Stimulated activated CD8-positive, alpha-beta memory T cell treated with anti-CD3 and anti-CD28 coated beads, Interleukin-12 subunit alpha, Interleukin-12 subunit beta, amount 100 ng/mL, for 4 hours (primary cell): ENCODE measurements at places on chromosomes 2 and 18.
A peak's percentile ranks its signal among the peaks of the same experiment; 100 is the strongest.

- peak; percentile 6 for DNase-seq
Observed at GRCh38 chr2:175575346-175576258, 394.1 kb upstream of the ATP5MC3 start.

DNA sequence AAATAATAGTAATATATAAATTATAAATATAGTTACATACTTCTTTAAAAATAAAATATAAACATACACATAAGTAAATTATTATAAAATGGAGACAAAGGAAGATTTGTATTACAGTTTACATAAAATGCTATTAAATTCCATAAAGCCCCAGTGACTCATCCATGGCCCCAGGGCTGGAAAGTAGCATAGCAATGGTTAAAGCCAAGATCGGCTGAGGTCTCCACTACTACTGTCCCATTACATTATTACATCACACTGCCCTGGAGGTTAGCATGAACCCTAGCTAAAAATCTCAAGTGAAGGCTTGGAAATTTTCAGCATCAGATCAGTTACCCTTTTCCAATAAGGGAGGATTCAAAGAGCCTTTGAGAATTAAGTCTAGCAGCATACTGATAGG is 936.2 kb downstream of the DSC3 start:
- DNase-seq: no peak

DNA sequence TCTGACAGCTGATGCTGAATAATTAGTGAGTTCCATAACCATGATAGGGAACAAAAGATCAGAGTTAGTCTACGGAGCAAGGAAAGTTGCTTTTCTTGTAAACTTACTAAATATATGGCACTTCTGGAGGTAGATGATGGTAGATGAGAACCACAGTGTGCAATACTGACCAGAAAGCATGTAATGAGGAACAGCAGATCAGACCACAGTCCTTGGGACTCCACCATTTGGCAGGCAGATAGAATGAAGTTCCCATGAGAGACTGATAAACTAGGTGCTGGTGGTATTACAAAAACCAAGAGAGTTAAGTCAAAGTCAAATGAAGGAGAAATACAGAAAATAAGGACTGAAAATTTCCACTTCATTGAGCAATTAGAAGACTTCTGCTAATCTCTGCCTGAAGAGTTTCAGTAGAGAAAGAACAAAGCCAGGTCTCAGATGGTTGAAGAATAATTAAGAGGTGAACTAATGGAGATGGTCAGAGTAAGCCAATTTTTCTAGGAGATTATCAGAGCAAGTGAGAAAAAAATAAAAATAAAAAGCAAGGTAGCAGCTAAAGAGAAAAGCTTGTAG is 10.4 kb downstream of the CERKL start:
- no peak for DNase-seq

DNA sequence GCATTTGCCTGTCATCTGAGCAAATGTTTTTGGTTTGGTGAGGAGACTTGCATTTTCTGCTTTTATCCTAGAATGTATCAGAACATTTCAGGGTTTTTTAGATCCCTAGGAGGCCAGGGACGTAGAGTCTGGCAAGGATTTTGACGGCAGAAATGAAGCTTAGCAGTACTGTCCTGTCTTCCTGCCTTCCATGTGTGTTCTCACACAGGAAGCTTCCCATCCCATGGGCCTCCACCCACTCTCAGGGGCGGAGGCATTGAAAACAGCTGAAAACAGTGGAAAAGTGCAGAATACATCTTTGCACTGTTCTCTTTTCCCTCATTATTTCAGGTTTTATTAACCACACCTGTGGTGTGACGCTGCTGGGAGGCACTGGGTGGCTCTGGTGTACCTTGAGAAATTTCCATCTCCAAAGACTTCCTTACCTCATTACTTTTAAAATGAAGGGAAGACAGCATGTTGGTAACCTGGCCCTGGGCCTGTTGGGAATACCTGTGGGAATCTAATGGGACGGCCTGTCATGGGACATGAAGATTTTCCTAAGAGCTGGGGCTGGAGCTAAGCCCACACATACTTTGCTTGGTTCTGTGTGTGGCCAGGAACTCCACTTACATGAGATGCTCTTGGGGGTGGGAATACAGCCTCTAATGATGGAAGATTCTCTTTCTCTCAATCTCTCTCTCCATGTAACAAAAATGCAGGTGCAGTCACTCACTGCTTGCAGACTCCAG is 20.5 kb downstream of the PCARE start:
- DNase-seq: no peak

GRCh38 chr2:233497692-233498091 is 68.9 kb downstream of the USP40 start:
- DNase-seq: no peak

DNA sequence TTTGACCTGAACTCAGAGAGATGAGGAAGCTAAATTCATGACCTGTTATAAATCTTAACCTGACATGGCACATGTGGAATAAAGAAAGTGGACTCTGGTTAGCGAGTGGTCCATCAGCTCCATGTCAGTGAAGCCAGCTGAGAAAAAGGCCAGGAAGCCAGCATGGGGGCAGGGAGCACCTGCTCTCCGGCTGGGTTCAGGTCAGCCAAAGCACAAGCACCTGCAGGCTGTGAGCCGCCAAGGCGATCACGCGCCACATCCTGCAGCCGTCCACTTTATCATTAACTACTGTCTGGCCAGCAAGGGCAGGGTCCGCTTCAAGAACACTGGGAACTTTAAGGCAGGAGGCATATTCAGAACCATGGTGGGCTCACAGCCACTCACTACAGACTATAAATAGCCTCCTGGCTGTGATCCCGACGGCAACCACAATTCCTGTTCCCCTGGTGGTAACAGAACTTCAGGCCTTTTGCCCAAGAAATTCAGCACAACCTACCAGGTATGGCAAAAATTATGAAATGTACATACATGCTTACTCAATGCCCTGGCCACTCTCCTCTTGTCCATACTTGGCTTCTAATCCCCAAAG is 35.5 kb downstream of the ACVR1 start:
- no peak for DNase-seq

DNA sequence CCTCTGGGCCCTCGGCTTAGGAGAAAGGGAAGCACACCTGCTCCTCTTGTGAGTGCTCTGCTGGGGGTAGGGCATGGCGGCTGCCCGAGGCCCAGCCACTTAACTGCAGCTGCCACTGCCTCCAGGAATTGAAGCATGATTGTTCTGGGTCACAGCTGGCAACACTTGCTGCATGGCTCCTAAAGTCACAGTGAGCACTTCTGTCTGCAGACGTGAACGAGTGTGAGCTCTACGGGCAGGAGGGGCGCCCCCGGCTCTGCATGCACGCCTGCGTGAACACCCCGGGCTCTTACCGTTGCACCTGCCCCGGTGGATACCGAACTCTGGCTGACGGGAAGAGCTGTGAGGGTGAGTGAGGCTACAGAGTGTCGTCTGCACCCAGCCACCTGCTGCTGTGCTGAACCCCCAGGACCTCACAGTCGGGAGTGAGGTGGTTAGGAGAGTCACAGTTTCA is 44.4 kb downstream of the FBLN7 start:
- no peak for DNase-seq

- no peak for DNase-seq
Observed at GRCh38 chr18:26228562-26229260, 2.5 kb downstream of the TAF4B start.

GRCh38 chr18:26584745-26585144 is 36.4 kb upstream of the KCTD1 start:
- DNase-seq: no peak

GRCh38 chr2:186554429-186554828 is 35.4 kb upstream of the ITGAV start:
- no peak for DNase-seq

DNA sequence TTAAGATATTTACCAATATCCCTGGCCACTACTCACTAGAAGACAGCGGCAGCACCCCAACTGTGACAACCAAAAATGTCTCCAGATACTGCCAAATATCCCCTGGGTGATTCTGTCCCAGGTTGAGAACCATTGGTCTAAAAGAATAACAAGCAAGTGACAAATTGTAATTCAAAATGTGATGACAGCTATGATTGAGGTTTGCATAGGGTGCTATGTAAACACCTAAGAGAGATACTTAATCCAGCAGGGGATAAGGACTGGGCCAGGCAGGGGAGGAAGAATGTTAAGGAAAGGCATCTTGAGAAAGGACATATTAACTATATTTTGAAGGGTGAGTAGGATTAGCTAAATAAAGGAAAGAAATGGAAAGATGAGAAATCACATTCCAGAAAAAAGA is 38.0 kb upstream of the ENOSF1 start:
- DNase-seq: no peak

DNA sequence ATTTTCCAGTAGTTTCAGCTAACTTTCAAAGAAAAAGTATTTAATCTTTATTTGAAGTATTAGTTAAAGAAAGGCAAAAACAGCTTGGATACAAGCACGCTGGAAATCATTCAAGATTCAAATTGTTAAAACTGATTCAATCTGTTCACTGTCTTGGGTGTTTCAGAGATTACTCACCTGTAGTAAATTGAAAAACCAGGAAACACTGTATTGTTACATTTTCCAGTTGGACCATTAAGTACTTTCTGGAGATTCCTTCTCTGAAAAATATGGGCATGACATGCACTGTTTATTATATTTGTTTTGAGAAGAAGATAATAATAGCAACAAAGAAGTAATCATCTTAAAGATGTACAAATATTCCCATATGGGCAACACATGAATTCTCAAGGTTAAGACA is 196.1 kb downstream of the UBE2E3 start:
- DNase-seq: no peak

- no peak for DNase-seq
Observed at GRCh38 chr2:48851161-48851560, 95.6 kb upstream of the LHCGR start.

DNA sequence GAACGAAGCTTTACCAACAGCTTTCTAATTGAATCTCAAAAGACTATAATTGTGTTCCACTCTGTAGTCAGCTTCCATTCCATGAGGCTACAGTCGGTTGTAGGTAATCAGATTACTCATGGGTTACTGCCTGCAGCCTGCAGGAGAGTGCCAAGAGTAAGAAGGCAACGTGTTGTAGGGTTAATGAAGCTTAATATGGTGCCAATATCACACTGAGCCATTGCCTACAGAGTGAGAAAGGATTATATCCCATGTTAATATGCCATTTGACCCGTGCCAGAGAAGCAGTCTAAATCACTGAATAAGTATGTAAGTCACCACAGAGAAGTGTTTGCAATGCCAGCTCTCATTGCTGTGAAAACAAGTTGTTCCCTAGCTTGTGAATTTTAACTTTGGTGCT is 734.5 kb upstream of the ACVR2A start:
- no peak for DNase-seq

- no peak for DNase-seq
Observed at GRCh38 chr2:106551417-106552130, 64.4 kb downstream of the CD8B2 start.

DNA sequence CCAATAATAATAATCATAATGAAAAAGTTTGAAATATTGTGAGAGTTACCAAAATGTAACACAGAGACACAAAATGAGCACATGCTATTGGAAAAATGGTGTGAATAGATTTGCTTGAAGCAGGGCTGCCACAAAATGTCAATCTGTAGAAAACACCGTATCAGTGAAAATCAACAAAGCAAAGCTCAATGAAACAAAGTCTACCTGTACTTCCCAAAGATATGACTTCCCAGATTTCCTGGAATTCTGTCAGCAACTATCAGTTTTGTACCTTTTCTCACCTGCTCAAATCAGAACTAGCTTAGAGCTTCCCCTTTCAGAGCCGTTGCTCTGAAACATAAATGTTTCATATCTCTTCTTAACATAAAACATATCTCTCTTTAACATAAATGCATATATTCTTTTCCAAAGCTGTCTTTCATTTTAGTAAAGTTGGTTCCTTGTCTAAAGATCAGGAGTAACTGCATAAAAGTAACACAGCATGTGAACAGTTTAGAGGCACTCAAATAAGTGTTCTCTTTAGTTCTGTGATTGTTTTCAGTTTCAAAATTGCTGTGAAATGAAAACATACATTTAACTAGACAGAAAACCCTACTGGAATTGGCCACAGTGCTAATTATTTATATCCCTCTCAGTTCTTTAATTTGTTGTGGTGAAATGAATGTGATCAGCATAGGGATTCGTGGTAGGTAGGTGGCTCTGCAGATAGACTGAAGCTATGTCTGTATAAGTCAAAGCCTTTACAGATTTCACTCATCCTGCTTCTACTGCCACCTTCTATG is 262.5 kb downstream of the KCNJ3 start:
- no peak for DNase-seq

DNA sequence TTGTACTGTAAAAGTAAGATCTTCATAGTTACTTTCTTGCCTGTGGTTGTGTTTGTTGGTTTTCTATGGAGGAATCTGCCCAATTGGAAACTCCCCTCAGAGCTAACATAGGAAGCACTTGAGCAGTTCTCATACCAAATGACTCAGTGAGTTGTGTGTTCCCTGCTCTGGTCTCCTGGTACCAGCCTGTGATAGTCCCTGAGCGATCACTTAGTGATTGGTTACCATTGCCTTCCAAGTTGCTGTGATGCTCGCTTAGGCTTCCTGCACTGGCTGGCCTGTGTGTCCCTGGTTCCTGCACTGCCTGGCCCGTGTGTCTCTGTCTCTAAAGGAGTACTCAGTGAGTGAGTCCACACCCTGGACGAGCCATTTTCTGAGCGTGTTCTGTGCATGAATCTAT is 133.0 kb downstream of the MAP4K4 start:
- DNase-seq: no peak

DNA sequence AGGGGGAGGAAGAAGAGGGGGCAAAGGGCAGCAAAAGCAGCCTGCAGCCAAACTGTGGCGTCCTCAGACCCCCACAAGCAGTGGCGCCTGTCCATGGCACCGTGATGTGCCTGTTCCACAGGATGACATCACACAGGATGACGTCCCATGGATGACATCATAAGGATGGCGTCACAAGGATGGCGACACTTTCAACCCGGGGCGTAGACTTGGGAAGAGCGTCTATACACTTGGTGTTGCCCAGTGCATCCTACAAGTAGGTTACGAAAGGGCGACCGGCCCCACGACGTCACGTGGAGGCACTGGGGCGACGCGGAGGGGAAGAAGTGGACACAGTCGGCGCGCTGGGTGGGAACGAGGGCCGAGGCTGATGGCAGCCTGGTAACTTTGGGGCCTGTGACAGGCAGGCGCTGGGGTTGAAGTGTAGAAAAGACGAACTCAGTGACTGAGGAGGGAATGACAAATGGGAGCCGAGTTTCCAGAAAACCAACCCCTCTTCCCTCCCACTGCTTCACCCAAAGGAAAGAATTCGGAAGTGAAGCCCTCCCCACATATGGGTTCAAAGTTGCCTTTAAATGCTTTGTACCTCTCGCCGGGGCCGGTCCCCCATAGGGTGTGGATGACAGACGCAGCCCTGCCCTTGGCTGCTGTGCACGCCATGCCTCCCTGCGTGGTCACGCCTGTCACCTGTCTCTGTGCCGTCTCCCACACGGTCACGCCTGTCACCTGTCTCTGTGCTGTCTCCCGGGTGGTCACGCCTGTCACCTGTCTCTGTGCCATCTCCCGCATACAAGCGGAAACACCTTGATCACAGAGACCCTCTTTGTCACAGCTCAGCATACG is 13.4 kb upstream of the KCNG2 start:
- no peak for DNase-seq

DNA sequence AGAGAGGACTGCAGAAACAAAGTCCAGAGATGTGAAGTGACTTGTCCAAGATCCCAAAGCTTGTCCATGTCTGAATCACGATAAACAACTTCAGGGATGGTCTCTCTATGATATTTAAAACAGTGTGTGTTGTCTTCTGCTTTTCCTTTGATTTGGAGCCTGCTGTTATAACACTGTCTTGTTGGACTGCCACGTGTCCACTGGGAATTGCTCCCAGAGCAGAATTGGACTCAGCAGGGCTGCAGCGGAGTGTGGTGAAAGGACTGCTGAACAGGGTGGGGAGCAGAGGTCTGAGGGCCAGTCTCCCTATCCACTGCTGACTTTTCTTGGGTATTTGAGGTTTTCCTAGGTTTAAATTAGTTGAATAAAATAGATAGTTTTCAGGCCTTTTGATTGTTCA is 68.3 kb downstream of the IL1R2 start:
- DNase-seq: no peak
